M059J (cell line): ENCODE measurements at places on chromosomes 6 and 20. TPM values are rescaled to one million over a fixed set of nuclear protein-coding genes. Genes with fewer than 3 reads are reported as not detected.

GRCh38 chr20:18103497-18103896, 34.2 kb upstream of the KAT14 start:
- DNase-seq = no peak

GRCh38 chr6:14656078-14656521, 538.5 kb downstream of the CD83 start:
- DNase-seq = no peak

PHACTR2 gene
- 21.3 and 32.0 TPM in 2 replicates for total RNA-seq

DNA sequence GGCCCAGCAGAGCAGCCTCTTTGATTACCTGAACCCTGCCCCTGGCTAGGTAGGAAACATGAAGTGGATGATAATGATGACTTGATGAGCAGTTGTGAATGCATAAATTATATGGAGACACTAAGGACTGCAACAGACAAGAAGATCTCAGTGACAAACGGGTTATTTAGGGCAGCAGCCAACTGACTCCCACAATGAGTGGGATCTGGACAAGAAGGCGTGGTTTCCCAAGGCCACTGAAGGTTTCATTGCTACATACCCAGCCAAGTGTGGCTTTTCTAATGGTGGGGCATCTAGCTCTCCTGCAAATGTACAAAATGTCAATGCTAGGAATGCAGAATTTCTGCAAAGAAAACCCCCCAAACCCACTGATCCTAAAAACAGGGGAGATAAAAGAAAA, 29.4 kb downstream of the RING1 start:
- DNase-seq = no peak

ZBP1 gene
- total RNA-seq = 3.0 and 5.2 TPM in 2 replicates

DNA sequence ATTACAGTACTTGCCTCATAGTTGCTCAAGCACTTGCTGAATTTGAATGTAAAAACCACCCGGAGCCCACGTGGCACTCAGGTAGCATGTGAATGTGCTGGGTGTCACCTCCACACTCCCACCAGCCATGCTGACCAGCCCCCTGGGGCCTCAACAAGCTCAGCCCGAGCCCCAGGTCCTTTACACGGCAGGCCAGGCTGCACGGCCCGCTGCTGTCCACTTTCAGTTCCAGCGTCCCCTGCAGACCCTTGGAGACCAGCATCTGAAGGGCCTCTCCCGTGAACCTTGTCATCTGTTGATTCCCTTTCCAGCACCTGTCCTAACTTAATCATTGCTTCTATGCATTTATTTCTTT, 33.3 kb upstream of the ZBP1 start:
- no peak for DNase-seq

MCCD1 gene
- total RNA-seq = not detected in 2 replicates
